Activated effector memory CD4-positive, alpha-beta T cell treated with Interleukin-2 at 50 U/mL for 16 hours (primary cell): ENCODE measurements at places on chromosomes 4 and X.

- DNase-seq, result no peak
Measured at GRCh38 chr4:149972407-149972806, 105.8 kb upstream of the DCLK2 start.

GRCh38 chr4:6582889-6583490 lies 8.0 kb downstream of the MAN2B2 start:
- DNase-seq, result no peak

- DNase-seq, result no peak
Measured at GRCh38 chrX:20857746-20858145, 516.5 kb upstream of the CNKSR2 start.

DNA sequence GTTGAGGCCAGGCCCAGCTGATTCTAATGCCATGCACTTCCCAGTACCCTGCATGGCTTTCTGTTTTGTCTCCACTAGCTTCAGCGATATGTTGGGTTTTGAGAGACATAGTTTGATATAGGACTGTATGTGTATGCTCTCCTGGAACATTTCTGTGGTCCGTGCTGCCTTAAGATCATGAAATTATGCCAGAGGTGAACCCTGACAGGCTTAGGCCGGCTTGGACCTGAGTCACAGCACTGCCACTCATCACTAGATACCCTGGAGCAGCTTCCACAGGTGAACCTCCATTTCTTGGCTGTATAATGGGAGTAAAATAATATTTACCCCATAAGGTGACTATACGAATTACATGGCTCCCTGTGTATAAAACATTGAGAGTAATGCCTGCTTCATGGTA lies 6.4 kb downstream of the SGMS2 start:
- no peak for DNase-seq

GRCh38 chr4:54658252-54659093 lies 716 bp downstream of the KIT start:
- DNase-seq, result peak; percentile 13

- no peak for DNase-seq
Measured at GRCh38 chr4:148091896-148092295, 350.3 kb downstream of the NR3C2 start.

GRCh38 chrX:23008431-23009099 lies 8.8 kb downstream of the DDX53 start:
- DNase-seq, result no peak

DNA sequence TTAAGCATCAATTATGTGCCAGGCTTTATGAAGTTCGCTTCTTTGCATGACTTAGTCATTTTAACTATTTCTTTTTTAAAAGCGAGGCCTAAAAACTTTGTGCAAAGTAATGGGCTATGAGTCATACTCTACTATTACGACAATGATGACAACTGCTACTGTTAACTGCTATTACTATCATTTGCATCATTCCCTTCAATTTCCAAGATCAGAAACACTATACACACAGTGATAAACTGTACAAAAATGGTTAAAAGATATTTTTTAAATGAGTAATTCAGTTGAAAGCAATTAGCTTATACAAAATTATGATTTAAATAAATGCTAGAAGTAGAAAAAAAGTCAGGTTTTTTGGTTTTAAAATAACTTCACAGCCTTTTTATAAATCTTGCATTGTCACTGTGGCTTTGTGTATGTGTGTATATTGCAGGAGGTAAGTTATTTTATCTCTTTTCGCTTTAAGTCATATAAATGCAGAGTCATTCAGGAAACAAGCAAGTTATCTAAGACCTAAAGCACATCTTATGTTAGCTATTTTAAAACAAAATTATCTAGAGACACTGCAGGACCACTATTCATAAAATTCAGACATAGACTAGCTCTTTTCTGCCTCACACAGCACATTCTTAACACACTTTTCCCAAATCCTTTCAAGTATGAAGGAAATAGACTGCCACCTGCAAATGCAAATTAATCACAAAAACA lies 18.5 kb upstream of the CXCL3 start:
- DNase-seq, result no peak

- no peak for DNase-seq
Measured at GRCh38 chr4:171759274-171759673, 53.9 kb upstream of the GALNTL6 start.

- DNase-seq, result no peak
Measured at GRCh38 chr4:10240691-10241090, 124.1 kb upstream of the WDR1 start.

GRCh38 chr4:123262080-123262479 lies 134.5 kb upstream of the SPRY1 start:
- DNase-seq, result no peak

DNA sequence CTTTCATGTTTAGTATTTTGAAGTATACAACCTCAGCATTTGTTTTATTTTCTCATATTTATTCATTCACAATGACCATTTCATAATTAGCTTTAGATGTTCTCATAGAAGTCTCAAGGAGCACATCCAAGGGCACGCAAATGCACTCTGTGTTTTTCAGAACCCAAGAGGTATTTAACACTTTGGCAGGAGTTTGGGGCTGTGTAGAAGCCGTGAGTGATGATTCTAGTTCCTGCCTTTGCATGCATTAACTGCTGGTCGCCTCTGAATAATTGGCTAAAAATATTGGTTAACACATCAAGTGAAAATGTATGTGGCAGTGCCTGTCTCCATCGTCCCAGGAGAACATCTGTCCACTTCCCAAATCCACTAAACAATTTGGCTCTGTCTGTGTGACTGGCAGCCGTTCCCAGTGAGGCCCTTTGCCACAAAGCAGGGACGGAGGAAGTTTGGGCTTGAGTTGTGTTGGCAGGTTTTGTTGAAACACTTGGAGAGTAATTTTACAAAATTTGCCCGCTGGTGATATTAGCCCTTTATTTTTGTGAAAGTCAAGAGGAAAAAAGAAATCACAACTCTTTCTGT lies 730.7 kb upstream of the SLIT2 start:
- DNase-seq, result no peak

DNA sequence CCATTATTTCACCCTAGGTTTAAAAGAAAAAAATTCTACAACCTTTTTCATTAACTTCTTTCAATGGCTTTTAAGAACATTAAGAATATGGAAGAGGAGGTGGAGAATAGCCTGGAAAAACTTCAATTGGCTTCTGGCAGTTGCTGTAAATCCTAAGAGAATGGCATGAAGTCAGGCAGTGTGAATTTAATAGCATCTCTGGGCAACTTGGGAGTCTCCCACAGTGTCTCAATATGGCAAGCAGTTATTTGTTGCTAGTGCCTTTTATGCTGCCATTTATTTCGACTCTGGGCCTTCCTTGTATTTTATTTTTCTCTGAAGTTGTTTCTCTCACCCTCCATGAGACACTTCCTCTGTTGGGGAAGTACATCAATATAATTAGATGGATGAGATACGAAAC lies 322.1 kb downstream of the CBLL2 start:
- no peak for DNase-seq

- no peak for DNase-seq
Measured at GRCh38 chr4:65845199-65845773, 175.0 kb upstream of the EPHA5 start.

DNA sequence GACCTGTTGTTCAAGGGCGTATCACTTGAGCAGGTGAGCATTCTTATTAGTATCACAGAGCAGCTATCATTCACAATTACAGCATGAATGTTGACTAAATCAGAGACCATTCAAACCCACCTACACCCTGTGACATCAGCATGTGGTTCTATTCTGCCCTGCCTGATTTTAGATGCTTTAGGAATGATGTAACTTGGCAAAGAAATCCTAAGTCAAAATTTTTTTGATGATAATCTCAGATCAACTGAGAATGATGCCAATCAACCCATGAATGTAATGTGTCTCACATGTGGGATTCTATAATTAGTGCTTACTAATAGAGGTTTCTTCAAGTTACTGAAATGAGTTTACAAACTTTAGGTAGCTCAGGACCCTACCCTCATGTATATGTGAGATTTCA lies 13.4 kb upstream of the CHIC2 start:
- DNase-seq, result no peak

GRCh38 chrX:40573763-40574162 lies 7.0 kb upstream of the ATP6AP2 start:
- peak; percentile 8 for DNase-seq

DNA sequence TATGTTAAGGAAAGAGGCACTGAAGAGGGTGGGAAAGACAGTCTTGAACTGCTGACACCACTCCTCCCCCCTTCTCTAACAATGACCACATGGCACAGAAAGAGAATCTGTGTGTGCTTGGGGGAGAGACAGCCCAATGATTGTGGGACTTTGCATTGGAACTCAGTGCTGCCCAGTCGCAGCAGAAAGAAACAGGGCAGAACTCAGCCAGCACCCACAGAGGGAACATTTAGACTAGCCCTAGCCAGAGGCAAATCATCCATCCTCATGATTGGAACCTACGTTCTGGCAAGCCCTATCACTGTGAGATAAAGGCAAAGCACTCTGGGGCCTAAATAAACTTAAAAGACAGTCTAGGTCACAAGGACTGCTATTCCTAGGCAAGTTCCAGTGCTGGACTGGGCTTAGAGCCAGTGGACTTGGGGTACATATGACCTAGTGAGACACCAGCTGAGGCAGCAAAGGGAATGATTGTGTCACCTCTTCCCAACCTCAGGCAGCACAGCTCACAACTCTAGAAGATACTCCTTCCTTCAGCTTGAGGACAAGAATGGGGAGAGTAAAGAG lies 132.8 kb upstream of the S100G start:
- DNase-seq, result no peak

DNA sequence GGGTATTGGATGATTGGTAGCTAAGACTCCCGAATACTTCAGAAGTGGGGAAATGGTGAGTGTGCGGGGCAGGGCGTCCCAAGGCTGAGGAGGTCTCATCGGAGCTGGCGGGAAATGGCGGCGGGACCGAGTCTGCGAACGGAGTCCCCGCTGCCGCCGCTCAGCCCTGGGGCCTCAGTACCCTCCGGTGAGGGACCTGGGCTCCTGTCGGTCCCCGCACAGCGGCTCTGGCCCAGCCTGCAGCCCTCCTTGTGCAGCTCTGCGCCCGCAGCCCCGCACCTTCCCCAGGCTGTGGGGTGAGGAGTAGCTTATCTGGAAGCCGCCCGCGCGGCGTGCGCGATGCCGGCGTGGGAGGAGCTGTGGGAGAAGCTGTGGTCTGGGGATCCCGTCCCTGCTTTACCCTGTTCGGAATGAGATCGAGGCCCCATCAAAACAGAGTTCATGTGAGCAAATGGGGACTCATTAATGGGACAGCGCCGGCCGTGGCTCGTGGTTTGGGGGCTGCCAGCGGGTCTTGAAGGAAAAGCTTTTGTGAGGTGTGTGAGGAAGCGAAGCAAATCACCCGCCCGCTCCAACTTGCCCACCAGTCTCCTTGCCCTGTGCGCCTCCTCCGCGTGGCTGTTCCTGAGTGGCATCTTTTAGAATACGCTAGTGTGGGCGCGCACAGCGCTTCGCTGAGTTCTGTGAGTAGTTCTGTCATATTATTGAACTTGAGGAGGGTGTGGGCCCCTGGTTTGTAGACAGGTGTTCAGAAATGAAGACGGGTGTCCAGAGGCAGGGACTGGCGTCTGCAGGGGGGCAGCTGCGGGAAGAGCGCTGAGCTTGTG lies 531 bp downstream of the ZNF141 start:
- DNase-seq, result no peak

GRCh38 chr4:180296036-180296599 lies 1947.1 kb upstream of the TENM3 start:
- DNase-seq, result no peak

GRCh38 chrX:130079824-130080406 lies 30.4 kb downstream of the ELF4 start:
- DNase-seq, result no peak

DNA sequence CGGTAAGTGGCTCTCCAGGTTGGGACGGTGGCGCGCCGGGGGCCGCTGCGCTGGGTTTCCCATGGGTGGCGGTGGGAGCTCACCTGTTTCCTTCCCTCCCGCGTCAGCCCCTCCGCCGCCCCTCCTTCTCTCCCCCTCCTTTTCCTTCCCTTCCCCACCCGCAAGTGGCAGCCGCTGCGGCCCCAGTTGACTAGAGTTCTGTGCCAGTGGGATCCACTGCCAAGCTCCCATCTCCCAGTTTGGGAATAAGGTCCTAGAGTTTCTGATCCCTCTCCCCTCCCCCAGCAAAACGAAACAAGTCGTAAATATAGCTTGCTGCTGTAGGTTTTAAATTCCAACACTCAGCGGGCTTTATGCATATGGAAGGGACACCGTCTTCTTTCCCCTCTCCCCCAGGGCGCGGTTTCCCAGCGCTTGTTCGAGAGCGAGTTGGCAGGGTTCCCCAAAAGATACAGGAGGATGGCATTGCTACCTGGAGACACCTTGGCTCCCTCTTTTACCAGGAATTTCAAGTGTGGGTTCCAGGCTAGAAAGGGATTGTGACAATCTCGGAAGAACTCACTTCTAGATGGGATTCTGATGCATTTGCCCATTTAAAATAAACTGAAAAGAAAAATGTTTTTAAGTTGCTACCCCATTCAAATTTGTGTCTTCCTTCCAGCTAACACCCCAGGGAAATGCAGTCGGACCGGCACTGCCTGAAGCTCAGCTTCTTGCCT lies 1.2 kb downstream of the TLL1 start:
- no peak for DNase-seq

- DNase-seq, result no peak
Measured at GRCh38 chrX:28491941-28492340, 95.3 kb upstream of the IL1RAPL1 start.

DNA sequence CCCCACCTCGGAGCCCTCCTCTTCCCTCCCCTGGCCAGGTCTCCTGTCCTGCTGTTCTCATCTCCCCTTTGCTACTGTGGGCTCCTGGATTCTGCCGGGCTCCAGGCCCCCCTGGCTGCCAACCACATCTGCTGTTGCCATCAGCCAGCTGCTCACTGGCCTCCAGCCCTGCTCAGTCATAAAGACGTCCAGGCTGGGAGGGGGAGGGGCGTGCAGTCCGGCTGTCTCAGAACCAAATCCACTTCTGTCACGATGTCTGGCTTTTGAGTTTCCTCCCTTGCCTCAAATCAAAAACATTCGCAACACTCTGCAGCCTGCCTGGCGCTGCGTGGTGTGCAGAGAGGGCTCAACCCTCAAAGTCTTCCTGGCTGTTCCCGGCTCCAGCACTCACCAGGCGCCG lies 7.1 kb downstream of the RASL11B start:
- no peak for DNase-seq

- DNase-seq, result no peak
Measured at GRCh38 chr4:804804-805203, 21.1 kb downstream of the CPLX1 start.

DNA sequence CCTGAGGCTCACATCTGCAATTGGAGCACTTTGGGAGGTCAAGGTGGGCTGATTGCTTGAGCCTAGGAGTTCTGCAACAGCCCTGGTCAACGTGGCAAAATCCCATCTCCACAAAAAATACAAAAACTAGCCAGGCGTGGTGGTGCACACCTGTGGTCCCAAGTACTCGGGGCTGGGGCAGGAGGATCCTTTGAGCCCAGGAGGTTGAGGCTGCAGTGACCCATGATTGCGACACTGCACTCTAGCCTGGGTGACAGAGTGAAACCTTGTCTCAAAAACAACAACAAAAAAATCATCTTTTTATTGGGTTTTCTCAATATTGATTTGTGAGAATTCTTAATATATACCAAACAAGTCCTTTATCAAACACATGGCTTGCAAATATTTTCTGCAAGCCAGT lies 64.9 kb downstream of the ANKRD17 start:
- DNase-seq, result no peak

GRCh38 chr4:123104310-123105025 lies 182.1 kb upstream of the NUDT6 start:
- no peak for DNase-seq

- no peak for DNase-seq
Measured at GRCh38 chr4:167964766-167965373, 127.5 kb upstream of the ANXA10 start.

GRCh38 chrX:47179221-47179927 lies 14.3 kb upstream of the UBA1 start:
- DNase-seq, result no peak

GRCh38 chr4:152620915-152621314 lies 58.9 kb downstream of the TMEM154 start:
- no peak for DNase-seq
